Effector CD8-positive, alpha-beta T cell (primary cell): ENCODE measurements at places on chromosomes 3 and 15.

DNA sequence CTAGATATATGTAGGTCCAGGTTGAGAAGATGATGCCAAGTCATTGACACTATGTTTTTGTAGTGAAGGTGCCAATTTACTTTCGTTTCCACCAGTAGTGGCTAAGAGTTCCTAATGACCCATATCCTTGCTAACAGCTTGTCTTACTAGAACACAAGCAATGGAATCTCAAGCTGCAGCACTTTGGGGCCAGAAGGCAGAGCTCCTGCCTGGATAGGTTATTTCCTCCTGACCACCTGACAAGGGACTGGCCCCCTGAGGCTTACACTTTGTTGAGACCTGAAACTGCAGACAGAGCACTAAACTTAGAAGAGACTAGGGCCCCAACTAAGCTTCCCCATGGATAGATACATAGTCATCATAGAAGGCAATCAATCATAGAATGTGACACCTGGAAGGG, 11.7 kb downstream of the ONECUT1 start:
- DNase-seq, result no peak

GRCh38 chr3:31450345-31450744, 82.4 kb upstream of the STT3B start:
- no peak for DNase-seq

- DNase-seq, result peak; percentile 37
Measured at GRCh38 chr3:195907934-195908693, at the start of gene TNK2. TNK2 (minus strand) TSS chr3:195908551; CDS start chr3:195888588, 19,963 bp downstream.

DNA sequence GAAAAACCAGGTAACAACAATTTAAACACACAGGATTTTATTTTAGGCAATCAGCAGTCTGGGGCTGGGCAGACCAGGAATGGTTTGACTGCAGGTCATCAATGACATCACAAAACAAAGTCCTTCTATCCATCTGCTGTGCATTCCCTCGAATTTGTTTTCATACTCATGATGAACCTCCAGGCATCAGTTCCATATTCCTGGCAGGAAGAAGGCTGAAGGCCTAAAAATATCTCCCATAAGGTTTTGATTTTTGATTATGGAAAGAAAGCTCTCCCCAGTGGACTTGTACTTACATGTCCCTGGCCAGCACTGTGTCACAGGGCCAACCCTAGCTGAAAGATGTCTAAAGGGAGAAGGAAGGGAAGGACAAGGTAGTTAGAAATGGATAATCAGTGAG, 107.4 kb downstream of the PEAK1 start:
- DNase-seq, result no peak

- DNase-seq, result no peak
Measured at GRCh38 chr15:93288728-93289294, 199.8 kb upstream of the RGMA start.

DNA sequence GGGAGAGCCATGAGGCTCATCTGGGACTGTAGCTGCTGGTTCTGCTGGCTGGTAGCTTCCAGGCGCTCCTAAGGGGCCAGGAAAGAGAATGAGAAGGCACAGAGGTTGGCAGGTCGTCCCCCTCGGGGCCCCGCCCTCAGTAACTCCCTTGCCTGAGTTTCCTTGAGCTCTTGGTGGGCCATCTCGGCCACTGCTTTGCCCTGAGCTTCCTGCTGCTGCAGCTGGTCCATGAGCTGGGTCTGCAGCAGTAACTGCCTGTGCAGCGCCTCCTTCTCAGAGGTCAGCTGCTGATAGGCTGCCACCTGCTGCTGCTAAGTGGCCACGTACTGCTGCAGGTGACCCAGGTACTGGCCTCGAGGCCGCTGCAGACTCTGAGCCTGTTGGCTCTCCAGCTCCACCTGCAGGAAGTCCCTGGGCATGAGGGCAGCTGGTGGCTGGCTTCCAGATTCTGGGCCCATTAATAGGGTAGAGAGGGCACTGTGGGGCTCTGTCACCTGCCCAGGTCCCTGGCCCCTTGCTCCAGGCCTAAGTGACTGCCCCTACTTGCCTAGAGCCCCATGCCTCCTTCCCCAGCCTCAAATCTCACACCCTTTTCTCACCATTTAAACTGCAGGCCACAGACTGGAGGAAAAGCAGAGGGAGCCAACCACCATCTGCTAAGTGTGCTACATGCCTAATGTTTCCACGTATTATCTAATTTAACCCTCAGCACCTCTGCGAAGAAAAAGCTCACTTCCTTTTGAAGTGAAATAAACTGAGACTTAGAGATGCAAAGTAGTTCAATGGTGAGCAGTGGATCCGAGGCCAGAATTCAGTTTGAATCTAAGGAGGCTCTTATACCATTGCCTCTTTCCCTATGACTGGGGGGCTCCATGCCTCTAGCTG, 10.8 kb upstream of the VPS33B start:
- DNase-seq, result peak; percentile 21

GRCh38 chr3:161252143-161252542, 31.0 kb downstream of the NMD3 start:
- no peak for DNase-seq

DNA sequence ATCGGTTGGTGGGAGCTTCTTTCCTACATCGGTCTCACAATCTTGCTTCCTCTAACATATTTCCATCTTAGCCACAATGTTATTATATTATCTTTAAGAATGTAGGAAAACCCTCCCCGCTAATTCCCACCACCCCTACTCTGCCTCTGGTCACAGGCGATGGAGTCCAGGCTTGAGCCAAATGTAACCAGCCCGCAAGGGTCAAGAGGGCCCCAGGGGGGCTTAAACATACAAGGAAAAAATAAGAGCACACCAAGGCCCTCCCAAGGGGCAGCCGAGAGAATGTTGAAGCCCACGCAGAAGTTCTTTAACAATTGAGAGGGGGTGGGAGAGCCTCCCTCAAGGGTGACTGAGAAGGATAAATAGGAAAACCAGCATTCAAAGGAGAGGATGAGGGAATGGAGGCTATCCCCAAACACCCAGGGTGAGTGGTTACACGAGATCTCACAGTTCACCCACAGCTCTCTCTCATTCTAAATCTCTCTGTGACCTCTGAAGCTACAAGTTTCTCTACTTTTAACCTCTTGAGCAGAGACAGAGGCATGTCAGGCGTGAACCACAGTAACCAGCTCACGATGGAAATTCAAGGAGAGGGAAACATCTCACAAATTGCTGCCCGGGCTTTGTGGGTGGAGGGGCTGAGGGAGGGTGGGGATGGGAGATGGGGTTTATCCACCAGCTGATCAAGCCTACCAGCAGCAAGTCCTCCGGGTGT, 31.4 kb upstream of the UACA start:
- no peak for DNase-seq

DNA sequence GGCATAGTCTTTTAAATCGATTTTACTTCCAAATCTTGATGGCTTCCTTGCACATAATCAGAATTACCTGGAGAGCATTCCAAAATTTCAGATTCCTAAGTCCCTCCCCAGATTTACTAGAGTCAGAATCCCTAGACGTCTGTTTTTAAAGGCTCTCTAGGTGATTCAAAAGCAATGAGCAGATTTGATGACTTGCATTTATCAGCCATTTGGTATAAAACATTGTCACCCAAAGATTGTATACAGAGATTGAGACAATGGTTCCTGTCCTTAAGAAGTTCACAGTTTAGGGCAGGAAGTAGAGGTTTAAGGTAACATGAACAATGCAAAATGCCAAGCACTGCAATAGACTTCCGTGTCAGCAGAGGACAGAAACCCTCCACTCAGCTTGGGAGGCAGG, 2.6 kb upstream of the PYGO1 start:
- no peak for DNase-seq

GRCh38 chr3:107574650-107575049, 51.9 kb downstream of the BBX start:
- DNase-seq, result no peak

GRCh38 chr3:4504340-4505261, 11.5 kb downstream of the ITPR1 start:
- DNase-seq, result peak; percentile 7

DNA sequence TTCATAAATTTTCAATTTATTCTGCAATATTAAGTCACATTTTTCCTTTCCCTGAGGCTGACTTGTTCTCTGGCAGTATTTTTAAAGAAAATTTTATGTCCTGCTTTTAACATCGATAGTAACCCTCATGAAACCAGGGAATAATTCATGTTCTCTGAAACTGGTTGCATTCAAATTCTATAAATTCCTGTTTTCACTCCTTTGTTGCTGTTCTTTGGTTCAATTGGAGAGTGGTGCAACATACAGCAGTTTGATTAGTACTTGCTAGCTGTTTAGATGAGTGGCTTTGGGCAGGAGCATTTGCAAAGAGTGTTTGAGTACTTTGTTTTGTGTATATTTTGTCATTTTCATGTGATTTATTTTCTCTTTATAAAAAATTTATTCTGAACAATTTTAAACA, 19.2 kb downstream of the ZIC1 start:
- no peak for DNase-seq

GRCh38 chr3:178439504-178439903, 96.7 kb upstream of the KCNMB2 start:
- no peak for DNase-seq

GRCh38 chr3:12138044-12138443, 20.7 kb downstream of the TIMP4 start:
- DNase-seq, result no peak

DNA sequence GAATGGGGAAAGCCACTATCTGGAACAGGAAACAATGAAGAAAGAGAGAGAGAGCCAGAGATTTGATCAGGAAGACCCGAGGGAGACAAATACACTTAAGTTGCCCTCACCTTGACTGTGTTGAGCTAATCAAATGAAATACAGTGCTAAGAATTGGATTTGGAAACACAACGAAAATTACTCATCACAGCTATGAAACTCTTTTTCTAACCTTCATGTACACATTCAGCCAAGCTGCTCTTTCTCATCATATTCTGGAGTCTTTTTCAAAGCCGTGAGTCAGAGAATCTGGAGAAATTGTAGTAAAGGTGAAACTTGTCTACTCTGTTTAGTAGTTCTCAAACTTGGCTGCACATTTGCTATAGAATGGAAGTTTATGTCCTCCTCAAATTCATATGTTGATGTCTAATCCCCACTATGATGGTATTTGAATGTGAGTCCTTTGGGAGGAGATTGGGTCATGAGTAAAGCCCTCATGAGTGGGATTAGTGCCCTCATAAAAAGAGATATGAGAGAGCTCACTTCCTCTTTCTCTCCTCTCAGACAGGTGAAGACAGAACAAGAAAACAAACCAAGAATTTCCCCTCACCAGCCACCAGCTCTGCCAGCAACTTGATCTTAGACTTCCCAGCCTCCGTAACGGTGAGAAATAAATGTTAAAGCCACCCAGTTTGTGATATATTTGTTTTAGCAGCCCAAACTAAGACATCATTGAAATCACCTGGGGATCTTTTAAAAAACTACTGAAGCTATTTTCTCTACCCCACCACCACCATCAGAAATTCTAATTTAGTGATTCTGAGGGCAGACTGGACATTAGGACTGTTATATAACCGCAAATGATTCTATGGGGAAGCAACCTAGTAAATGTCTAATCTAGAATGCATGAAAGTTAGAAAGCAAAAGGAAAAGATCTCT, 143.6 kb upstream of the GRM7 start:
- DNase-seq, result no peak

DNA sequence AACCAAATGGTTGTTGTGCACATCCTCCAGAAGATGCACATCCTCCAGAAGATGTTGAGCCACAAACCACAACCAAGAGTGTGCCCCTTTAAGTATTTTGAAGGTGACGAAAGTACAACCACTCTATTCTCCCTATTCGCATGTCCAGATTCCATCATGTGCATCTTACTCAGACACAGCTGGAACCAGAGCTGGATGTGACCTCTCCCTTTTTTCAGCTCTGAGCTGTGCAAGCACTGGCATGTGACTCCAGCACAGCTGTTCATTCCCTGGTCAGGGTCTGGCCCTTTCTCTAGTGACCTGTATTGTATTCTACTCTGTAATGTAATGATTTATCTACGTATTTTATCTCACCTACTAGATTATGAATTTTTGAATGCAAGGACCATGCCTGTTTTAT, 29.3 kb upstream of the DLG1 start:
- DNase-seq, result no peak

GRCh38 chr3:112437146-112438022, 61.9 kb downstream of the BTLA start:
- no peak for DNase-seq

DNA sequence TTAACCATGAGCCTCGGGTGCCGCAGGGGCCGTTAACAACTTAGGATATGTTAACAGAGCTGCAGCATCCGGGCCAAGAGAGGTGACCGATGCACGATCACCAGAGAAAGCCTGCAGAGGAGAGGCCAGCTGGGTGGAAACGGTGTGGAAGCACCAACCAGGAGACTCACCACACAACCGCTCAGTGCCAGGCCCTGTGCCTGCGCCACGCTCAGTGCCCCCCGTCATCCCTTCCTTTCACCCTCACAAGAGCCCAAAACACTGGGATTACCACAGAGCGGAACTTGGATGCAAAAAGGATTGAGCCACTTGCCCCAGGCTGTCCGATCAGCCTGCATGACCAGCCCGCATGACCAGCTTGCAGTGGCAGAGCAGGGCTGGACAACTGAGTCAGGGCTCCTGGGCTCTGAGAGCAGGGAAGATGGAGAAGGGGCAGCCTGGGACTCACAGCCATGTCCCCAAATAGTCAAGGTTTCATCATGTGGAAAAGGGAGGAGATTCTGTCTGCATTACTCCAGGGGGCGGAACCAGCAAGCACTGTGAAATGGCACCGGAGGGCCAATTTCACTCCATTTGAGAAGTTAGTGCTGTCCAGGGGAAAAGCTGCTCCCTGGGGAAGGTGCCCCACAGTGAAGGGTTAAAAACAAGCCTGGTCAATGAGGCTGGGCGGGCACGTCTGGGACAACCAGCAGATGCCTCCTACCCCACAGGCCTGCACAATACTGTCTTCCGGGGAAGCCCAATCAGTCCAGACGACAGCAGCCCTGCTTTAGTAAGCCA, 156.8 kb downstream of the ATP10A start:
- DNase-seq, result no peak
